ENCODE measurements at places on chromosomes 11 and 22.

- no peak for DNase-seq
Measured at GRCh38 chr22:39600491-39601179, 30.1 kb downstream of the CACNA1I start.

- no peak for DNase-seq
Measured at GRCh38 chr11:69221086-69221485, 65.4 kb downstream of the SMIM38 start.

GRCh38 chr11:27861706-27862430 is 161.6 kb upstream of the BDNF start:
- no peak for DNase-seq

- no peak for DNase-seq
Measured at GRCh38 chr11:132056689-132057088, 686.3 kb downstream of the NTM start.

DNA sequence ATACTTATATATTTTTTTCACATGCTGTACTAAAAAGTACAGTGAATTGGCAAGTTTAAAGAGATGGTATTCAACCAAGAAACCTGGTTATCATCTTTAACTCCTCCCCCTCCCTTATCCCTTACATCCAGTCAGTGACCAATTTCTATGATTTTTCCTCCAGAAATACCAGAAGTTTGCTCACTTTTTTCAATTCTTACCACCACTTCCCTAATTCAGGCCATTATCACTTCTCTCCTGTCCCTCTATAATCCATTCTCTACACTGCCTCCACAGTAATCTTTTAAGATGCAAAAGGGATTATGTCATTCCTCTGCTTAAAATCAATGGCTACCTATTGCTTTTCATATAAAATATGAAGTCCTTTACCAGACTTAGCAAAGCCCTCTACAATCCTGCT is 62.8 kb downstream of the CEP57 start:
- DNase-seq = no peak

DNA sequence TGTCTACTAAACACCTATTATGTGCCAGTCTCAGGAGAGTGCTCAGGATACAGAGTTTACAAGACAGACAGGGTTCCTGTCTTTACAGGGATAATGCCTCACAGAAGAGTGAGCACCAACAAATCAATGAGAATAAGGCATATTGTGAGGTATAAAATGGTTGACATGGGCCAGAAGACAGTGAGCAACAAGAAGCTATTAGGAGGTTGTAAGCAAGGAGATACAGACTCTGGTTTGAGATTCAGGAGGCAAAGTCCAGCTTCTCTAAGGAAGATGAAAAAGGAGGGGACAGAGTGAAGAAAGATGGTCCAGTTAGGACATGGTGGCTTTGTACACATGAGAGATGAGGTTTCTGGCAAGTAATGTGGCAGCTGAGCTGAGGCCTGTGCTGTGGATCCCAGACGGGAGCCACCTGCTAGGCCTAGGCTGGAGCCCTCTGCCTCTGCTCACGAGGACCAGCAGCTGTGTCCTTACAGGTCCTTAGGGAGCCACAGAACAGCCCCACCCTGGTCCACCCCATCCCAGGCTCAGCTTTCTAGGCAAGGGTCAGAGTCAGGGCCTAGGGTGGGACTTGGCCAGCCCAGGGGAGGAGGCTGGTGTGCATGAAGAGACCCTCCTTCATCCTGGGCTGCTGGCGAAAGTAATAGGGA is 110.5 kb downstream of the ZNF280B start:
- DNase-seq = no peak

- DNase-seq = no peak
Measured at GRCh38 chr11:47306484-47306844, 36.5 kb downstream of the MADD start.

DNA sequence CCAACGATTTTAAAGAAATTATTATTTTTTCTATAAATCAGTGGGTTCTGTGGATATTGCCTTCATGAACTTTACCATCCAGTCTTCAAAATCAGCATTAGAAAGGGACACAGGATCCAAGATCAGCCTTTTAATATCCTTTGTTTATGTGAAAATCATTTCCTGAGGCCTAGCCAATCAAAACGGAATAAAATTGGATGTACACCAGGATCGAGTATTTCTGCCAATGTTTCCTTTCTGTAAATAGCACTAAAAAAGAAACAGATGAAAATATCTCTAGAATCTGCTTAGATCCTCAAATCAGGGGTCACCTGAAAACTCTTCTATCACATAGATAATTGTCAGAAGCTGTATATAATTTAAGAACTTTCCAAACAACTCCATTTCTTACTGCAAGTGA is 1598.5 kb downstream of the LRRC4C start:
- DNase-seq = no peak

DNA sequence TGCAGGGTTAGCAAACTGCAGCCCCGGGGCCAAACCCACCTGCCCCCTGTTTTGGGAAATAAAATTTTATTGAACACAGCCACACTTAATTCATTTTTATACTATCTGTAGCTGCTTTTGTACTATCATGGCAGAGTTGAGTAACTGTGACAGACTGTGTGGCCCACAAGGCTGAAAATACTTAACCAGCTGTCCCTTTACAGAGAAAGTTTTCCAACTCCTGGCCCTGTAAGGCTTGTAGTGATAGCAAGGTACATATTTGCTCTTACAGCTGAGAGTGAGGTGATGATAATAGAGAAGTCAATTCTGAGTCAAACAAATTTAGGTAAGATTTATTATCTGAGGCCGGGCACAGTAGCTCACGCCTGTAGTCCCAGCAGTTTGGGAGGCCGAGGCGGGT is 87.4 kb upstream of the SLC6A5 start:
- no peak for DNase-seq

GRCh38 chr11:114319716-114320328 is 23.6 kb downstream of the NNMT start:
- peak; percentile 42 for DNase-seq

- DNase-seq = no peak
Measured at GRCh38 chr11:128745311-128746136, 51.7 kb downstream of the FLI1 start.

GRCh38 chr11:83441171-83441570 is 155.0 kb upstream of the CCDC90B start:
- no peak for DNase-seq

DNA sequence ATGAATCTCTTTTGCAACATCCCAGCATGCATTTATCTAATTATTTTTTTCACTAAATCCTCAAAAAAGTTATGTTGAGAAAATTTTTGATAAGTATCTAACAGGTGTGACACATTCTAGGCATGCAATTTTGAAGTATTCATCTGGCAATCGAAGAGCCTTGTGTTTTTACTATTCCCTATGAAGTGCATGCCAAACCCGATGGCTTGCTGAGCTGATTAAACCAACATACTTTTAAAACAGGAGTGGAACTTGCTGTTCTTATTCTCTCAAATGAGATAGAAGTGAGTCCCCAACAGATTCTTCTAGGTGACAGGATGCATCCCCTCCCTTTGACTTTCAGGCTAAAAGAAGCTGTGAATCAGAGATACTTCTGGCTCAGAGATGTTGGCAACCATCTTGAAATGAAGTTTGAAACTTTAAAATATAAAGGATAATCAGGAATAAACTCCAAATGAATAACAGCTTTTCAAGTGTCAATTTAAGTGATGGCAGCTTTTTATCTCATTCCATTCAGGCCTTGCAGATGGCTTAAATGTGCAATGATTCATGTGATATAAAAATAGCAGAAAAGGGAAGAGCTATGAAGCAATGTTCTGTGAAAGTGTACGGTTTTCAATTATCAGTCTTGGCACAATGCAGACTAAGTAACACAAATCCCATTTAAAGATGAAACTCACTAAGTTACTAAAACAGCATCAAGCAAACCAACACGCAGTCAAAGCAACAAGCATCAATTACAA is 67.7 kb downstream of the APOL5 start:
- no peak for DNase-seq

DNA sequence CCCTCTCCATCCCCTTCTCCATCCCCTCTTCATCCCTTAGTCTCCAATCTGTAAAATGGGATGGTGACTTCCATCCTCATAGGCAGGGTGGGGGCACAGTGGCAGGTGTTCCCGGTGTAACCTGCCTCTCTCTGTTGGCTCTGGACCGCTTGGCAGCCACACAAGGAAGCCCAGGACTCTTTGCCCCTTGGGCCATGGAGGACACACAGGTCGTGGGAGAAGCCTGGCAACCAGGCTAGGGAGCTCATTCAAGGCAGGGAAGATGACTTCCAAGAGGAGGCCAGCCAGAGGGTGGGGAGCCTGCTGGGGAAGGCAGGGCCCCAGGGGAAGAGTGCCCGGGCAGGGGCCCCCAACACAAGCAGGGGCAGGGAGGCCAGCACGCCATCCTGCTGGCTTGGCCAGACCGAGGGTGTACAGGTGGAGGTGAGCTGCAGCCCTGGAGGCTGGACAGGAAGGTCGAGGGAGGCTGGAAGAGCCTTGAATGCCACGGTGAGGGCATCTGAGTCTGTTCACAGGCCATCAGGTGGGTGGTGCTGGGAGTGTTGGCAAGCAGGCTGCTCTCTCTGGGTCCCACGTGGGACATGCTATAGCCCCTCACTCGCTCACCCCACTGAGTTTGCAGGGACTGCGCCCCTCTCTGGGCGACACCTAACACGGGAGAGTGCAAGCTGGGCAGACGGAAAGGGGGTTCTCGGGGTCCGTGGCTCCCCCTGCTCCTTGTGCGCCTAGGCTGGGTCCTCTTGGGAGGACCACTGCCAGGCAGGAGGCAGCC is 15.5 kb upstream of the CTSD start:
- DNase-seq = no peak

DNA sequence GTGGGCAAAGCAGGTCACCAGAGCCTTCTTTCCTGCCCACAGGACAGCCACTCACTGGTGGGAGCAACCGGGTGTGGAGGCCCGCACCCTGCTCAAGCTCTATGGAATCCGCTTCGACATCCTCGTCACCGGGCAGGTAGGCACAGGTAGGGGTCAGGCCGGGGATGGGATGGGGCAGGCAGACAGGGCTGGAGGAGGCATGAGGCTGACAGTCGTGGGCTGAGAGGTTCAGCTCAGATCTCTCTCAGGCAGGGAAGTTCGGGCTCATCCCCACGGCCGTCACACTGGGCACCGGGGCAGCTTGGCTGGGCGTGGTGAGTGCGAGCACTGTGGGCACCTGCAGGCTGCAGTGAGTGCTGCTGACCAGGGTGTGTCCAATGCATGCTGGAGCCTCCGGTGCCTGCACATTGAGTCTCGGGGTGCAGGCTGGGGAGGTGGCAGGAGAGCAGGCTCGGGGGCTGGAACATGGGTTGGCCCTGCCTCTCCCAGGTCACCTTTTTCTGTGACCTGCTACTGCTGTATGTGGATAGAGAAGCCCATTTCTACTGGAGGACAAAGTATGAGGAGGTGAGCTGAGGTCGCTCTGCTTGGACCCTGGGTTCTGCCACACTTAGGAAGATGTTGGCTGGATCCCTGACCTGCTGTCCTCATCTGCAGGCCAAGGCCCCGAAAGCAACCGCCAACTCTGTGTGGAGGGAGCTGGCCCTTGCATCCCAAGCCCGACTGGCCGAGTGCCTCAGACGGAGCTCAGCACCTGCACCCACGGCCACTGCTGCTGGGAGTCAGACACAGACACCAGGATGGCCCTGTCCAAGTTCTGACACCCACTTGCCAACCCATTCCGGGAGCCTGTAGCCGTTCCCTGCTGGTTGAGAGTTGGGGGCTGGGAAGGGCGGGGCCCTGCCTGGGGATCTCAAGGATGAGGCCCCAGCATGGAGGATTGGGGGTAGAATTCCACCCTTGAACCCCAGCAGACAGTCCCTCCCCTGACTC is 6.3 kb downstream of the SLC7A4 start:
- no peak for DNase-seq

DNA sequence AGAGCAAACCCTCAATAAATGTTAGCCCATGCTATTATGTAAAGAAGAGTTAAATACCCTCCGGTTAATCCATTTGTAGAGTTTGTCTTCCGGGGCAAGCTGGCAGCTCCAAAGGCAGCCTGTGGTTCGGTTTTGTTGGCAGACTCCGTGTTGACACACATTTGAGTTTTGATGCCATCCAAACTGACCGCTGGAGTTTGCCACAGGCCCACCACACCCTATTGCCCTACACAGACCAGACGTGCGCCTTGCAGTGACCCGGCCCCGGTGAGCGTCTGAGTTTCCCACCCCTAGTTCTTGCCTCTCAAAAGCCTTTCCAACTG is 25.1 kb downstream of the ELFN2 start:
- no peak for DNase-seq

- peak; percentile 54 for DNase-seq
Measured at GRCh38 chr11:85752201-85752889, 58.6 kb downstream of the SYTL2 start.

DNA sequence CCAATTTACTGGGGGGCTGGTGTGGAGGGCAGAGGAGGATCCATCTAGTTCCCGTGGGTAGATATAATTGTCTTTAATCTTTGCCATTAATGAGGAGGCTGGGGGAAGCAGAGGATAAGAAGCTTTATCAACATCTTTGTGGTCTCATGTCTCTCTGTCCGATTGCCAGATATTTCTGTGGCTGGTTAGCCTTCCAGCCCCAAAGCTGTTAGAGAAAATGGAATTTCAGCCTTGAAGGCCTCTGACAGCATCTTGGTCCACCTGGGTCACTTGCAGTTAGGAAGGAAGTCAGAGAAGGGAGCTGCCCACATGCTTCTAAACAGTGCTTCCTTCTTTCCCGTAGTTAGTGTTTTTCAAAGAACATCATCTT is 56.9 kb downstream of the ABTB2 start:
- DNase-seq = no peak

GRCh38 chr22:20793748-20794649 is 20.1 kb downstream of the SERPIND1 start:
- DNase-seq = no peak

DNA sequence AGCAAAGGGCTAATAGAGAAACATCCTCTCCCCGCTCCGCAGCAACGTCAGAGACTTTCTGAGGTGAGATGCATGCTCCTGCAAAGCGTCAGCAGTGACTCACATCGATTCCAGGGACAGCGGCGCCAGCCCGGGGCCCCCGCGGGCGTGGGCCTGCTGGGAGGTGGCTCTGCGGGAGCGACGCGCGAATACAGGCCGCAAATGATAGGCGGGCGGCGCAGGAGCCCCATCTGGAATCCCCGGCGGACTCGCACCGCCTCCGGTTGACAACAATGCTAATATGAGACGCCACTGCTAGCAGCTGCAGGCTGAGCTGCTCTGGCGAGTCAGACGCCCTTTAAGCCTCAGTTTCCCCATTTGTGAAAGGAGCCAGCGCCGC is 557 bp downstream of the RANGAP1 start:
- DNase-seq = peak; percentile 83

GRCh38 chr11:104332110-104332509 is 168.2 kb upstream of the PDGFD start:
- no peak for DNase-seq
